IMR-90 (cell line): ENCODE measurements at places on chromosomes 7 and 10. TPM values are rescaled to one million over a fixed set of nuclear protein-coding genes. Genes with fewer than 3 reads are reported as not detected.

DNA sequence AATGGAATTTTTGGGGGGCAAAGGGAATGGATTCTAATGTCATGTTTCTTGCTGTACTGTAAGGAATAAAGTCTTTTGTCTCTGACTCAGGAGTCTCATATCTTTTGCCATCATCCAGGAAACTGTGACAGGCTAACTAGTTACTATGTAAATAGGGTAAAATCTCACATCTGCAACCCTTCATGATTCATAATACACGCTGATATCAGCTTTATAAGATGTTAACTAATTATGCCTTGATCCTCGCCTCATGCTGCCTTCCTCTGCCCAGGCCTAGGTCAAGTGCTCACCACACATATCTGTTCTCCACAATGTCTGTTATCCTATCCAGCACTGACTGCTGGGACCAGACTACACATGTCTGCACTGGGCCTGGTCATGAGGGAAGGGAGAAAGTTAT lies 81.3 kb upstream of the CXCL12 start:
- peaks cover 5% of the 10 kb centered on the region for H3K27me3 ChIP-seq
- no peaks in the 10 kb centered on the region for H3K36me3 ChIP-seq
- H3K4me3 ChIP-seq = no peak overlapping the region
- peaks cover 5% of the 10 kb centered on the region for H3K4me1 ChIP-seq

DNA sequence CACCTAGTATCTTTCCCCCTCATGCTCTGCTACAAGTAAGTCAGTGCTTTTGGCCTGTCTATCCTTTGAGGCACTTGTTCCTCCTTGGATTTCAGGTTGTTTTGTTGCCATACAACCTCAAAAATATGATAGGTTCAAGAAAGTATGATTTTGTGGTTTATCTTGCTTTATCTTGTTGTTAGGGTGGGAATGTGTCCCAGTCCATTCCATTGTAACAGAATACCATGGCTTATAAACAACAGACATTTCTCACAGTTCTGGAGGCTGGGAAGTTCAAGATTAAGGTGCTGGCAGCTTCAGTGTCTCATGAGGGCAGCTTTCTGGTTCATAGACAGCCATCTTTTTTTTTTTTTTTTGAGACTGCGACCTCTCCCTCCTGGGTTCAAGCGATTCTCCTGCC lies 72.1 kb downstream of the TMEM270 start:
- H3K4me1 ChIP-seq = no peaks in the 10 kb centered on the region
- H3K4me3 ChIP-seq = no peak overlapping the region
- H3K36me3 ChIP-seq = no peaks in the 10 kb centered on the region
- H3K27me3 ChIP-seq = no peaks in the 10 kb centered on the region; the same call in 1 of the 2 replicates

DNA sequence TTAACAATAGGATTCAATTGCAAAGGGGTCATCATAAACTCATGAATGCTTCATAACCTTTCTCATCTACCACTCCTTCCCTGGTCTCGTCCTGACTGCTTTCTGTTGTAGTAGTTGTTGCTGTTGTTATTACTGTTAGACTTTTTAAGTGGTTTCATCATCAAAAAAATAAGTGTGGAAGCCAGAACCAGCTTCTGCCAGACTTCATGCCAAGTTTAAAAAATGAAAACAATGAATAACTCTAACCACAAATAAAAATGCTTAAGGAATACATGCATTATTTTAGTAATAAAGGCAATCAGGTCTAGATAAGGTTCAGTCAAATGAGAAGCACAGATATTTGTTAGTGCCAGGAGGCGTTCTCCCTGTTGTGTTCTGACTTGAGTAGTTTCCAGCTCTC lies 85.4 kb downstream of the PCLO start:
- H3K36me3 ChIP-seq = no peaks in the 10 kb centered on the region
- H3K4me1 ChIP-seq = no peaks in the 10 kb centered on the region
- no peak for DNase-seq
- H3K27me3 ChIP-seq = no peaks in the 10 kb centered on the region
- no peak overlapping the region for H3K27ac ChIP-seq

DNA sequence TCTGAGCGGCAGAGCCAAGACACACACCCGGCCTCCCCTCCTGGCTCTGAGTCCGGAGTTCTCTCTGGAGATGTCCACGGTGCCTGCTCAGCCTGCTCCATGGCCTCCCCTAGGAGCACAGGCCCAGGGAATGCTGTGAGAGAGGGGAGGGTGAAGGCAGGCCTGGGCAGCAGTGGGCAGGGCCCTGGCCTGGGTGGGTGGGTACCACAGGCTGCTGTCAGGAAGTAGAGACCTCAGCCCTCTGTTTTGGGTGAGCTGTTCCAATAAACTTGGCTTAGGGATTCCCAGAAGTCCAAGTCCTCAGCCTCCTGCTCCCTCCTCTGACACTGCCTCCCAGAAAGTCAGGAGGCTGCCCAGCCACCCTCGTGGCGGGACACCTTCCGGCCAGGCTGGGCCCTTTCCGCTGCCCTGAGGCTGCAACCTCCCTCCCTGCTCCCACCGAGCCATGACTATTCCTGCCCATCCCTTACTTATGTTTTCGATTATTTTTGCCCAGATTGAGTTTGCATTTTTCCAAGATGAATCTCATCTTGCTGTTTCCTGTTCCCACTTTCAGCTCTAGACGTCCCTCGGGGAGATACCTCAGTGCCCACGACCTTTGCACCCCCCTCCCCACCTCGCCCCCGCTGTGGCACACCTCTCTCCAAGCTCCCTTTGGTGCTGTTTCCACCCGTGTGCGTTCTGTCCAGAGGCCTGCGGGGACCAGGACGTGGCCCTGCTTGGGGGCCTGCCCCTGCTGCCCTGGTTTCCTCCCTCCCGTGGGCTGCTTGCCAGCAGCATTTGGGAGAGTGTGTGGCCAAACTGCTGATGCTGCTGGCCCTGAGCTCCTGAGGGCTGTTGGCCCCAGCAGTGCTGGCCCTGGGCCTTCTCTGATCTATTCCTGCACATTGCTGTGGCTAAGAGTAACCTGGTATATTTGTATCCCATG lies 5.8 kb upstream of the POLM start:
- H3K27me3 ChIP-seq = no peaks in the 10 kb centered on the region
- no peaks in the 10 kb centered on the region for H3K36me3 ChIP-seq
- no peak overlapping the region for H3K4me3 ChIP-seq
- H3K4me1 ChIP-seq = peaks cover 27% of the 10 kb centered on the region

GRCh38 chr7:21640105-21640504 lies 97.3 kb downstream of the DNAH11 start:
- no peaks in the 10 kb centered on the region for H3K27me3 ChIP-seq
- no peak overlapping the region for H3K4me3 ChIP-seq
- no peak for DNase-seq
- H3K4me1 ChIP-seq = no peaks in the 10 kb centered on the region
- H3K36me3 ChIP-seq = no peaks in the 10 kb centered on the region

The PRKG1 gene
- 3.1 and 3.5 TPM in 2 replicates for polyA plus RNA-seq

DNA sequence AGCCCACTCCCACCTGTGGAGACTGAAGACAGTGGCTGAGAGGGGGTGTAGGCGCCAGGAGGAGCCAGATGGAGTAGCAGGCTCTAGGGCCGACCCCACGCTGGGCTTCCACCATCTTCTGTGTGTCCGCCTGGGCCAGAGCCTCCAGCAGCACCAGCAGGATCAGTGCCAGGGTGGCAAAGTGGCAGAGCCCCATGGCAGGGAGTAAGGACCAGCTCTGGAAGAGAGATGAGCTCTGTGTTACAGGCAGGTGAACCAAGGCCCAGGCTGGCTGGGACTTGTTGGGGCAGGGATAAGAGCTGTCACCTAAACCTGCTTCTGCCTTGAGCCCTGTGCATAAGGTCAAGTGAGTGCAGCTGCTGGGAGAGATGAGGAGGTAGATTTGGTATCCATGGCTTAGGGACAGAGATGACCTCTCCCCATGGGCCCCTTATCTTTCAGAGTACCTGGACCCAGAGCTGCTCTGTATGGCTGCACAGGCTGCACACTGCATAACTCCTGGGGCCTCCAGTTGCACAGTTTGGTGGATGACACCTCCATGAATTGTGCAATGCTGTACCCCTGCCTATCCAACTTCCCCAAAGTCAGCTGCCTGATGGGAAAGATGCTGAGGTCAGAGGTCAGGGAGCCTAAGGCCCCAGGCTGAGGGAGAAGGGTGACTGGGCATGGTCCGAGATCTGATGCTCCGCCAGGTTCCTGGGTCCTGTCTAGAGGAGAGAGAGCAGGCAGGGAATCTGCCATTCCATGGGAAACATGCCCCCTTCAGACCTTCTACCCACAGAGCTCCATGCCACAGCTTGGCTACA lies 7.4 kb upstream of the SAMD8 start:
- H3K36me3 ChIP-seq = no peaks in the 10 kb centered on the region
- H3K27ac ChIP-seq = no peak overlapping the region
- no peaks in the 10 kb centered on the region for H3K27me3 ChIP-seq
- H3K4me1 ChIP-seq = peaks cover 6% of the 10 kb centered on the region; the same call in 1 of the 2 replicates

GRCh38 chr7:36119005-36119706 lies 33.9 kb upstream of the EEPD1 start:
- DNase-seq = peak; percentile 98
- H3K4me3 ChIP-seq = no peak overlapping the region
- H3K27ac ChIP-seq = no peak overlapping the region; the same call in 1 of the 2 replicates
- H3K27me3 ChIP-seq = no peaks in the 10 kb centered on the region
- H3K36me3 ChIP-seq = no peaks in the 10 kb centered on the region

The PNLIPRP3 gene
- not detected in 2 replicates for polyA plus RNA-seq

GRCh38 chr7:77887567-77887966 lies 89.0 kb downstream of the PHTF2 start:
- no peaks in the 10 kb centered on the region for H3K36me3 ChIP-seq
- H3K4me3 ChIP-seq = no peak overlapping the region
- no peak overlapping the region for H3K27ac ChIP-seq
- H3K27me3 ChIP-seq = no peaks in the 10 kb centered on the region
- H3K4me1 ChIP-seq = no peaks in the 10 kb centered on the region
- peak; percentile 87 for DNase-seq

GRCh38 chr7:71486856-71487628 lies 355.1 kb downstream of the GALNT17 start:
- no peak for DNase-seq
- H3K4me3 ChIP-seq = no peak overlapping the region
- H3K27ac ChIP-seq = no peak overlapping the region
- H3K36me3 ChIP-seq = no peaks in the 10 kb centered on the region

- no peaks in the 10 kb centered on the region for H3K27me3 ChIP-seq
- H3K36me3 ChIP-seq = peaks cover 2% of the 10 kb centered on the region; the same call in 1 of the 2 replicates
- H3K4me3 ChIP-seq = no peak overlapping the region
- H3K27ac ChIP-seq = no peak overlapping the region
- DNase-seq = no peak
These were observed 122.5 kb downstream of the FAM53B start for GRCh38 chr10:124621637-124622036.

DNA sequence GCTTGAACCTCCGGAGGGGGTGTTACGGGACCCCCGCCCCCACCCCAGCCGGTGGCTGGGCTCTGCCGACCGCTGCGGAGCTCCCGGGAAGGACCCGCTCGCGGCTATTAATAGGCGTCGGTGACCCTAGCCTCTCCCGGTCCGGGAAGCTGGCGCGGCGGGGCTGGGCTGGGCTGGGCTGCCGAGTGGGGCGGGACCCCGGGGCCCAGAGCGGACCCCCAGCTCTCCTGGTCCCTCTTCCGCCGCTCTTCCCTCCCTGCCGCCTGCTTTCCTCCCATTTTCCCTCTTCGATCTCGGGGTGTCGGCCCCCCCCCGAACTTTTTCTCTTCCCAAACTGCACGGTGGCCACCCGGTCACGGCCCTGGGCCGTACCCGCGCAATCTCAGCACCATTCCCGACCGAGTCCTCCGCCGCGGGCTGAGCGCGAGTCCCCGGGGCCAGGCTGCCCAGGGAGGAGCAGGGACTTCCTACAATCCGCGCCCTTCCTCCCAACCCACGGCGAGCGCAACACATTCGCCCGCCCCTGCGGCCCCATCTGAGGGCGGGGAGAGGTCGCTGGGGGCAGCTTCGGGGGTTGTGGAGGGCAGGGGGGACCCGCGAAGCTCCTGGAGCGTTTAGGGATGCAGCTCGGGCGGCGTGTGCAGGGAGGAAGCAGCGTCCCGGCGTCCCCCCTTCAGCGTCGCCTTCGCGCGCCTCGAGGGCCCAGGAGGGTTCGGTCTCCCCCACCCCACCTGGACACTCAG lies 3.1 kb upstream of the ELFN1 start:
- no peaks in the 10 kb centered on the region for H3K36me3 ChIP-seq
- no peak for DNase-seq
- no peak overlapping the region for H3K27ac ChIP-seq
- peaks cover 72% of the 10 kb centered on the region for H3K27me3 ChIP-seq
- H3K4me3 ChIP-seq = peak overlapping the region; percentile 42

The TCAF2 gene
- 2.8 and 3.0 TPM in 2 replicates for polyA plus RNA-seq

- no peaks in the 10 kb centered on the region for H3K27me3 ChIP-seq
- peaks cover 13% of the 10 kb centered on the region for H3K36me3 ChIP-seq
- no peak overlapping the region for H3K4me3 ChIP-seq
- no peak overlapping the region for H3K27ac ChIP-seq
- H3K4me1 ChIP-seq = no peaks in the 10 kb centered on the region
These were observed 21.8 kb downstream of the DHX32 start for GRCh38 chr10:125859128-125859817.

GRCh38 chr10:60521974-60522405 lies 132.3 kb upstream of the ANK3 start:
- no peaks in the 10 kb centered on the region for H3K36me3 ChIP-seq
- DNase-seq = peak; percentile 4
- H3K27ac ChIP-seq = no peak overlapping the region
- H3K27me3 ChIP-seq = peaks cover 1% of the 10 kb centered on the region; the same call in 1 of the 2 replicates

The KIN gene
- polyA plus RNA-seq = 4.2 and 6.4 TPM in 2 replicates

The TMEM26 gene
- 0.16 and 0.22 TPM in 2 replicates for polyA plus RNA-seq
